Fibroblast of skin of scalp (primary cell): ENCODE measurements at places on chromosomes 13 and 19.

DNA sequence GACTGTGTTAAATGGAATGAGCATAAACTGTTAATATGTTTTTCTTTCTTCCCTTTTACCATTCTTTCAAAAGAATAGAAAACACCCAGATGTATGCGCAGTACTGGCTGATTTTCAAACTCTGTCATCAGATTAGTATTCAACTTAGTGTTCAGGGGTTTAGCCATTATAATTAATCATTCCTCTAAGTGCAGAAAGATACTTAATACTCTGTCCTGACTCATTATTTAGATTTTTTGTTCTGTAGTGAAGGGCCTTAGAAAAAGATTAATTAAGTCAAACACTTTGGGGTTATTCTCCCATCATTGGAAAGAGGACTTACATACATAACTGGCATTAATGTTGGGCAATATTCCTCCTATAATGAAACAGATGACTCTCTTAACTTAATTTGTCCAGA lies 1316.7 kb upstream of the SLC10A2 start:
- peak; percentile 25 for DNase-seq

DNA sequence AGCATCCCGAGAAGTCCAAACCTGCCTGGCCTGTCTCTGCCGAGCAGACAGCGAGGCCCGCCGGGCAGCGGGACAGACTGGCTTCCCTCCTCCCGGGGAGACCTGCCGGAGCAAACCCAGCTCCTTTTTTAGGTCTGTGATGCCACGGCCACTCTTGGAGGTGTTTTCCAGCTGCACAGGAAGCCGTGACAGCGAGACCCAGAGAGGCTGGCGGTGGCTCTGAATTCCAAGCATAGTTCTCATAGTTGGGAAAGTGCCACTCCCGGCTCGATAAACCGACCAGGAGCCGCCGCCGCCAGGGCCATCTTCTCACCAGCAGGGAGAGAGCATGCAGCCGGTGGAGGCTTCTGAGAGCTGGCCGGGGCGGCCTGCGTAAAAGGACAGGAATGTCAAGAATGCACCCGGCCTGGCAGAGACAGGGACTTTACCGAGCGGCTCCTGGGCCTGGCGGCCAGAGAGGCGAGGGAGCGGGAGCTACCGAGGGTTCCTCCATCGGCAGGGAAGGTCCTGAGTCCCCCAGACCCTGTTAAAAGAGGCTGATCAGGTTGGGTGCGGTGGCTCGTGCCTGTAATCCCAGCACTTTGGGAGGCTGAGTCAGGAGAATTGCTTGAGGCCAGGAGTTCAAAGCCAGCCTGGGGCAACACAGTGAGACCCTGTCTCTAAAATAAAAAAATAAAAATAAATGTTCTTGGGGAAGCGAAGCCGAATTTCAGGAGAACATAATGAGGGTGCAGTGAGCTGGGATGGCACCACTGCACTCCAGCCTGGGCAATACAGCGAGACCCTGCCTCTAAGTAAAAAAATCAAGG lies 64.9 kb downstream of the GADD45B start:
- DNase-seq: peak; percentile 100

DNA sequence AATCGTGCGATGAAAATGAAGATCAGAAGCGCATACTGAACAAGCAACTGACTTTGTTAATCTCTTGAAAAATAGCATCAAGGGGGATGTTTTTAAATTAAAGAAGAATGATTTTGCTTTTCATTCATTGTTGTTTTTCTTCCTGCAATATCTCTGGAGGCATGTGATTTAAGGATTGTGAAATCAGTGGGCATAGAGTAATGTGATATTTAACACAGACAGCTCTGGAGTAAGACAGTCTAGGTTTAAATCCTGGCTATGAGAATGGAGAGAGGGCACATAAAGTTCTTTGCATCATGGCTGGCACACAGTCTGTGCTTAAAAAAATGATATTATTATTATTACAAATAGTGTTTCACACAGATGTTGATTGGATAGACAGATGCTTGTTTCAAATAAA lies 243.1 kb upstream of the NBEA start:
- DNase-seq: no peak

DNA sequence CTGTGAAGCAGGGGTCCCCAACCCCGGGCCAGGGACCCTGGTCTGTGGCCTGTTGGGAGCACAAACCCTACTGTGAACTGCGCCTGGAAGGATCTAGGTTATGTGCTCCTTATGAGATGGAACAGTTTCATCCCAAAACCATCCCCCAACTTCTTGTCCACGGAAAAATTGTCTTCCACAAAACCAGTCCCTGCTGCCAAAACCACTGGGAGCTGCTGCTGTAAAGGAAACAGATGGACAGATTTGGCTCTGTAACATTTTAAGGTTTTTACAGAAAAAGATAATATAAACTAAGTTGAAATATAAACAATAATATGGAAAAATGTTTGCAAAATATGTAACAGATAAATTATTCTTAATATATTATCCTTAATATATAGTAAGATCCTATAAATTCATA lies 73.7 kb downstream of the COG6 start:
- DNase-seq: no peak

DNA sequence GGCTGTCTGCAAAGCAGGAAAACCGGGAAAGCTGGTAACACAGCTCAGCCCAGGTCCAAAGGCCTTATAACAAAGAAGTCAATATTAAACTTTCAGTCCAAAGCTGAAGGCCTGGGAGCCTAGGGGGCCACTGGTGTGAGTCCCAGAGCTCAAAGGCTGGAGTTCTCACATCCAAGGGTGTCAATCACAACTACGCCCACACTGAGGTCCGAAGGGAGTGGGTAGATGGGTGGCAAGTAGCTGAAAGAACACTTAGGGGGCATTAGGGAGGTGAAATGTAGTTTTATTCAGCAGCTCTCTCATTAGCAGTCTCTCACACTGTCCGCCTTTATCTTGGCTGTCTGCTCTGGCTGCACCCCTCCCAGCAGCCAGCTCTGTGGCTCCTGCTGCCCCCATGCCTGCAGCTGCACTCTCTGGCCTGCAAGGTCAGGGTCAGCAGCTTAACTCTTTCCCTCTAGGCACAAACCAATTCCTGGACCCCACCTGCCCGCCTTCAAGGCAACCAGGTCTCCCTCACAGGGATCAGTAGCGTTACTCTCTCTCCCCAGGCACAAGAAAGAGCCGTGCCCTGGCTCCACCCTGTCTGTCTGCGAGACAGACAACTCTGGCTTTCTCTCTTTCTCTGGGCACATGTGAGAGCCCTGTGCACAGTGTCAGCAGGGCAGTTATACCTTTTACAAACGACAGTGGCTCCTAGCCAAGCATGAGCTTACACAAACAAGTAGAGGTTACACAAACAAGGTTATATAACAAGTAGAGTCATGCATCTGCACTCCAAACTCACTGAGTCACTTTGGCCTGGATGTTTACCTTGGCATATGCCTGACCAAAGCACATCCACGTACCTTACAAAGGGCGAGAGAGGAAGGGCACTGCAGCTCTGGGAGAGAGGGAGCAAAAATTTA lies 249.4 kb upstream of the PCDH20 start:
- no peak for DNase-seq

GRCh38 chr19:41706741-41707501 lies 1.5 kb upstream of the CEACAM5 start:
- peak; percentile 14 for DNase-seq

GRCh38 chr19:6270076-6270745 lies 9.6 kb downstream of the MLLT1 start:
- DNase-seq: no peak

- no peak for DNase-seq
Measured at GRCh38 chr19:39679791-39680168, 24.1 kb downstream of the LGALS16 start.

DNA sequence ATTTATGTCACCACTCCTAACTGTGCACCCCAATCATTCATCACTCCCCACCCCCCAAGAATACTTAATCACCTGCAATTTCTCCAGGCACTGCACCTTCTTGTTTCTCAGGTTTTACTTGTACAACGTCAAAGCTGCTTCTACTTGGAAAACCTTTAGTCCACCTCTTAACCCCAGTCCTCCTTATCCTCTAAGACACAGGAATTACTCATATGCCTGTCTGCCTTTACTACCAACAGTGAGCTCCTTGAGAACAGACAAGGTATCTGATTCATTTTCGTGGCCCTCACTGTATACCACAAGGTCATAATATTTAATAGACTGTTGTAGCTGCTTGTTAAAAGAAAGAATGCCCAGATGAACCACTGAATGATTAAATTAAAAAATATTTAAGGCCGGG lies 21.0 kb upstream of the NDFIP2 start:
- no peak for DNase-seq

- DNase-seq: no peak
Measured at GRCh38 chr19:14139944-14140343, 3.6 kb upstream of the ASF1B start.

DNA sequence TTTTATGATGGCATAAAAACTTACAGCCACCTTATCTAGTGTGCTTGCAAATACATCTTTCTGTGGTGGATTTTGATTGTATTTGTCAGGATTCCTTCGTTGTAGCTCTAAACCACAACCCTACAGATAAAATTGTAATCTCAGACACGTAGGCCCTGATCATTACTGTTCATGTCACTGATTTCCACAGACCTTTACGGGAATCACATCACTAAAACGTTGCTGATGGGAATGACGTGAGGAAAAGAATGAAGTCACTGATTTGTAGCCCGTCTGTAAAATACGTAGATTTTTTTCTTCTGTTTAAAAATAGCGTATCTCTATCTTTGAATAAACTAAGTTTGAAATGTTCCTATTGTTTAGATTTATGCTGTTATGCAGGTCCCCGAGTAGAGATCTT lies 399.2 kb downstream of the MYO16 start:
- DNase-seq: no peak

- no peak for DNase-seq
Measured at GRCh38 chr13:105291987-105292386, 1243.5 kb downstream of the EFNB2 start.

GRCh38 chr13:81927347-81927746 lies 1586.4 kb upstream of the SPRY2 start:
- DNase-seq: peak; percentile 2

GRCh38 chr19:19039901-19040300 lies 6.5 kb downstream of the ARMC6 start:
- DNase-seq: no peak

DNA sequence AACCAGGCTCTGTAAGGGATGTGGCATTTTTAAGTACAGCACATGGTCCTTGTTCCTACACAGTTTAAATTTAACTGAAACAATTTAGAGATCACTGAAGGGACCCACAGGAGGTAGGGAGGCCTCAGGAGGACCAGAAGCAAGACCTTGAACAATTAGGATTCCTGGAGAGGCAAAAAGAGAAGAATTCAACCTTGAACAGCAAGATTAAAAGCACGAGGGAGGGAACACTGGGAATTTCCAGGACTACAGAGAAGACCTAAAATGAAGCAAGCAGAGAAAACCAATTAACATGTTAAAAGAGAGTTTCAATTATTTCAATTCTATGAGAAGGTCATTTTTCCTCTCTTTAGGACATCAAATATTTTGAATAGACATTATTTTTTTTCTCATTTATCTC lies 160.3 kb downstream of the KCTD12 start:
- DNase-seq: no peak

DNA sequence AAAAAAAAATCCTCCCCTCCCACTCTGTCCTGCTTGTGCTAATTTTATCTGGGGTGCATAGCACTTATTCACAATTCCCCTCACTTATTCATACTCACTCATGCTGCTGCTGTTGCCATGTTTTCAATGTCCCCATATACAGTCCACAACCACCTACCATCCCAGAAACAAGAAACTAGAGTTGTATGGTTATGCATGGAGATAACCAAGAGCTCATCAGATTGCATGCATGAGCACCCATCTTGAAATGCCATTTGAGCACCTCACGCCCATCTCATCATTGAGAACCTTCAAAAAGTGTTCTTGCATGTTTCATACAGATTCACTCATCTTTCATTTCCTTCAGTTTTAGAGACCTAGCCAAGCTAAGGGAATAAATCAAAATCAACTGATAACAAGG lies 15.1 kb upstream of the N4BP2L2 start:
- no peak for DNase-seq

DNA sequence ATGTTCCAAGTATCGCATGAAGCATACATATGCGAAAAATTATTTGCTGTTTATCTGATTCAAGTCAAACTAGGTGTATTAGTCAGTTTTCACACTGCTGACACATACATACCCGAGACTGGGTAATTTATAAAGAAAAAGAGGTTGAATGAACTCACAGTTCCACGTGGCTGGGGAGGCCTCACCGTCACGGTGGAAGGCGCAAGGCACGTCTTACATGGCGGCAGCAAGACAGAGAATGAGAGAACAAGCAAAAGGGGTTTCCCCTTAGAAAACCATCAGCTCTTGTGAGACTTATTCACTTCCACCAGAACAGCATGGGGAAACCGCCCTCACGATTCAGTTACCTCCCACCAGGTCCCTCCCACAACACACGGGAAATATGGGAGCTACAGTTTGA lies 13.0 kb upstream of the PROZ start:
- no peak for DNase-seq

DNA sequence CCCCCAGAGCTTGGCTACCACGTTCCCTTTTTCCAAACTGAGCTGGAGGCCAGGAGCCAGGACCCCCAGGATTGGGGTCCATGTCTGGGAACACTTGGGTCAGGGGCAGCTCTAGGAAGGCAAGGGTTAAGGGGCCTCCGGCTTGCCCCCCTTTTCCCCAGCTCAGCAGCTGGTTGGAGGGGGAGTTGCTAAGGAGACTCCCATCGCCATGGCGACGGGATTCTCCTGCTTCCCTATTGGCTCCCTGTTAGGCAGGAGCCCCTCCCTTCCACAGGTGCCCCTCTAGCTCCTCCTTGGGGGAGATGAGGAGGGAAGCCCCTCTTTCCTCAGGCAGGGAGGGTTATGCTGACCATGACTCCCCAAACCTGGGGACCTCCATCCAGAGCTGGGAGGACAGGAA lies 33.9 kb downstream of the PDE4A start:
- no peak for DNase-seq

DNA sequence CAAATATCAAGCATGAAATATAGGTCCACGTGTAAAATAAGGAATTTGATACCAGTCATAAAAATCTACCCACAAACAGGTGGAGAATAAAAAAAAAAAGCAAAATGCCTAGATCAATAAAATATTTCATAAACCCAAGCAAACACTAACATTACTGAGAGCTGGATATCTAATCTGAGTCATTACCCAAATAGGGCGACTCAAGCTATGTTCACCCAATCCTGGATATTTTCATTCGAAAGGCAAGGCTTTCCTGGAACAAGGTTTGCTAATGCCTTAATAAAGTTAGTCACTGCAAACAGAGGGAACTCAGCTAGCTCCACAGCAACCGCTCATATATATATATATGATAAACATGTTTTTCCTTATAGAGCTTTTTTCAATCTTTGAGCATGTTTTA lies 33.5 kb upstream of the TM9SF2 start:
- DNase-seq: peak; percentile 70

- peak; percentile 21 for DNase-seq
Measured at GRCh38 chr13:67390462-67391086, 160.4 kb upstream of the PCDH9 start.

GRCh38 chr13:51957377-51958216 lies 53.7 kb downstream of the ATP7B start:
- DNase-seq: no peak

- no peak for DNase-seq
Measured at GRCh38 chr13:48393698-48394085, 19.2 kb downstream of the LPAR6 start.

- no peak for DNase-seq
Measured at GRCh38 chr19:18711893-18712292, 28.4 kb downstream of the CRTC1 start.
